Activated T-helper 1 cell treated with Interleukin-2 at 50 U/mL for 16 hours (primary cell): ENCODE measurements at places on chromosomes 16 and 17.

DNA sequence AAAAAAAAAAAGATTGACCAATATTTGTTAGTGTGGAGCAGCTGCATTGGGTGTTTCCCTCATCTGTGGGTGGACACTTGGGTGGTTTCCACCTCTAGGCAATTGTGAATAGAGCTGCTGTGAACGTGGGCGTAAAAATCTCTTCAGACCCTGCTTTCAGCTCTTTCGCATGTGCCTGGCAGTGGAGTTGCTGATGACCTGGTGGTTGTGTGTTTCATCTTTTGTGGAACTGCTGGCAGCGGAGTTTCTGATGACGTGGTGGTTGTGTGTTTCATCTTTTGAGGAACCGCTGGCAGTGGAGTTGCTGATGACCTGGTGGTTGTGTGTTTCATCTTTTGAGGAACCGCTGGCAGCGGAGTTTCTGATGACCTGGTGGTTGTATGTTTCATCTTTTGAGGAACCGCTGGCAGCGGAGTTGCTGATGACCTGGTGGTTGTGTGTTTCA lies 21.4 kb downstream of the ZC3H18 start:
- DNase-seq, result no peak

DNA sequence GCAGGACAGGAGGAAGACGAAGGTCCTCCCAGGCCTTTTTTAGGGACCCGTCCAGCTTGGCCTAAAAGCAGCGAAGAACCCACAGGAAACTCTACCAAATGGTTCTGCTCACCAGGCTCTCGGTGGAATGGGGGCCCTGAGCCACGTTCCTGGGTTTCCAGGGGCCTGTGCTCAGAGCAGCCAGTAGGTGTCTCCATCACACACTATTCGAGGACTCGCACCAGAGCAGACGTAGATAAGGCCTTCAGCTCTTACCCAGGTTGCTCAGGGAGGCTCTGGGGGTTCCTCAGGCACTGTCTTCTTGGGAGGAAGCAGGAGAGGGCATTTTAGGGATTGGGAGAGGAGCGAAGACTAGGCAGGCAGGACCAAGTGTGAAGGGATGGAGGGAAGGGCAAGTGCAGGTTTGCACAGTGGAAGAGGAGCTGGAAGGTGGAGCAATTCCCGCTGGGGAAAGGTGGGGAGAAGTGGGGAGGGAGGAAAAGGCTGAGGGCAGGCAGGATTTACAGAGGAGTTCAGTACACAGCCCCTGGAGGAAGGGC lies 157.1 kb downstream of the RGS9 start:
- DNase-seq, result peak; percentile 30

DNA sequence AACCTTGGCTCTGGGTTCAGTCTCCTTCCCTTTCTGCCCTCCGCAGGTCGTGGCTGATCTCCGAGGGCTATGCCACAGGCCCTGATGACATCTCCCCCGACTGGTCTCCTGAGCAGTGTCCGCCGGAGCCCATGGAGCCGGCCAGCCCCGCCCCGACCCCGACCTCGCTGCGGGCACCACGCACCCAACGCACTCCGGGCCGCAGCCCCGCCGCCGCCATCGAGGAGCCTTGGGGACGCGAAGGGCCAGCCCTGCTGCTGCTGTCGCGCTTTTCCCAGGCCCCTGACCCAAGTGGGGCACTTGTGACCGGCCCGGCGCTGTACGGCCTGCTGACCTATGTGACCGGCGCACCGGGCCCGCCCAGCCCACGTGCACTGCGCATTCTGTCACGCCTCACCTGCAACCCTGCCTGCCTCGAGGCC lies 5.1 kb downstream of the ARMC5 start:
- DNase-seq, result no peak

GRCh38 chr17:31171701-31172100 lies 76.9 kb downstream of the NF1 start:
- no peak for DNase-seq

DNA sequence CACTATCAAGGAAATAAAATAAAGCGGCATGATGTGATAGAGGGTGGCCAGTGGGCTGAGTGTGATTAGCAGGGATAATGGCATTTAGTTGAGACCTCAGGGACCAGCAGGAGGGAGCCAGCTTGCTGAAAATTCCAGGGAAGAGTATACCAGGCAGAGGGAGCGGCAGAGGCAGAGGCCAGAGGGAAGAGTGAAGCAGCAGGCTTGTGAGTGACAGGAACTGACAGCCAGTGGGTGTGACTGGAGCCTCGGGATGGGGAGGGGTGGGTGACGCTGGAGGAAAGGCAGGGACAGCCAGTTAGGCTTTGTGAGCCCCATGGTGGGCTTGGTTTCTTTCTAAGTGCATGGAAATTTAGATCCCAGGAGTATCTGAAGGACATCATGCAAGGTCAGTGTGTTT lies 209.7 kb upstream of the CACNG3 start:
- DNase-seq, result no peak

DNA sequence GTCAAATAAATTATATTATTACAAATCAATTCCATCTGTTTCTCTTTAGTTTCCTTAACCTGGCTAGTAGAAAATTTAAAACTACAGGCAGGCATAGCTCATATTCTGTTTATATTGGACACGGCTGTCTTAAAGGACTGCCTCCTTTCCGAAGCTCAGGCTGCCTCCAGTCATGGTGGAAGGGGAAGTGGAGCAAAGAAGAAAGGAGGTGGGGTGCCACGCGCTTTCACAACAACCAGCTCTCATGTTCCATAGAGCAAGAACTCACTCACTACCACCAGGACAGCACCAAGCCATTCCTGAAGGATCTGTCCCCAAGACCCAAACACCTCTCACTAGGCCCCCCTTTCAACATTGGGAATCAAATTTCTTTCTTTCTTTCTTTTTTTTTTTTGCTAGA lies 149.3 kb upstream of the KCNJ18 start:
- DNase-seq, result no peak

- DNase-seq, result no peak
Measured at GRCh38 chr17:11511696-11512095, 86.6 kb upstream of the DNAH9 start.

DNA sequence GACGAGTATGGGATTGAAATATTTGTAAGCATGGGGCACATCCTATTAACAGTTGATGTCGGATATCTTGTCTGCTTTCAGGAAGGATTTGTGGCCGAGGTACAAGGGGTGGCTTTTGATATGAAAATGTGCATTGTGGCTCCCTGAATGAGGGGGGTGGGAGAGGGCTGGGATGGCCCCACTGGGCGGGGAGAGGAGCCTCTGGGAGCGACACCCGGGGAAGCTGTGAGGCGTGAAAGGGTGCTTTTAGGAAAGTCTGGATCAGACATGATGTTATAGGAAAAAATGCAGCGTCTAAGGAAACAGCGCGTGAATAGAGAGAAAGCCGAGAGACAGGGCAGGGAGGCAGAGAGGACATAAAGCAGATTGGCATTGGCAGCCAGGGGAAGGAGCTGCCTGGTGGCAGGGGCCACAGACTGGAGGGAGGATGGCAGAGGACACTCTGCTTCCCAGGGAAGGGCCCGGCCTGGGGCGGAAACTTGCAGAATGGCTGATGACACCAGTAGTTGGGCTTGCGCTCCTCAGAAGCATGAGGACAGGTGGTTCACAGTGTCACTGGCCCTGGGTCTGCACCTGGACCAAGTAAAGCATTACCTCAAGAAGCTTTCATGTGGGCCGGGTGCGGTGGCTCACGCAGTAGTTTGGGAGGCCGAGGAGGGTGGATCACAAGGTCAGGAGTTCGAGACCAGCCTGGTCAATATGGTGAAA lies 95.7 kb downstream of the NTN1 start:
- no peak for DNase-seq

DNA sequence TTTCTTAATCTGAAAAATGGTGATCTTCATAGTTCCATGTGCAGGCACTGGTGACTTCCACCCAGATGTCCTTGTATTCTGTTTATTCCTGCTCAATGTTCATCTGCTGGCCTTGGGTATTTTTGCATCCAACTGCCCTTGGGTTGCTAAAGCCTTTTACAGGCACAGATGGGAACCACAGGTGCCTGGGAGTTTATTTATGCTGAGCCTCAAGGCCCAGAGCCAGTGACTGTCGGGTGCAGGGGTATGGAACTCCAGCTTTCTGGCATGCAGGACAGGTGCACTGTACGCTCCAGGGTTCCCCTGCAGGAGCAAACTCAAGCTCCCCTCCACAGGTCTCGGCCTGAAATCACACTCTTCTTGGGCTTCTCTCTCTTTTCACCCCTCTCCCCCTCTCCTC lies 22.3 kb downstream of the DYNLRB2 start:
- DNase-seq, result no peak

- no peak for DNase-seq
Measured at GRCh38 chr16:66278111-66278531, 88.4 kb upstream of the CDH5 start.

DNA sequence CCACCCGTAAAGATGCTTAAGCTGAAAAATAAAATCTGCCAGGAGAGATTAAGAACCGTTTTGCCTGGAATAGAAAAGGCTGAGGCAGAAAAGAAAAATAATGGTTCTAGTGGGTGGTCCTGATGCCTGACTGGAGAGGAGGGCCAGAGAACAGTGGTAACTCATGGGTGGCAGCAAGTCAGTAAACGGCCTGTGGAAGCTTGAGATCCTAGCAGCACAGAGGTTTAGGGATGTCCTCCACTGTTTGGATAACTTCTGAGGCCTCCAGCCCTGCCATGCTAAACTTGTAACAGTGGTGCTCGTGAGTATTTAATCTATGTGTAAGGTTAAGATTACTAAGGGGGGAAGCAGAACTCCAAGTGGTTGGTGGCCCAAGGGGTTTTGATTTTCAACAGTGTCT lies 21.2 kb upstream of the PHAF1 start:
- DNase-seq, result no peak

DNA sequence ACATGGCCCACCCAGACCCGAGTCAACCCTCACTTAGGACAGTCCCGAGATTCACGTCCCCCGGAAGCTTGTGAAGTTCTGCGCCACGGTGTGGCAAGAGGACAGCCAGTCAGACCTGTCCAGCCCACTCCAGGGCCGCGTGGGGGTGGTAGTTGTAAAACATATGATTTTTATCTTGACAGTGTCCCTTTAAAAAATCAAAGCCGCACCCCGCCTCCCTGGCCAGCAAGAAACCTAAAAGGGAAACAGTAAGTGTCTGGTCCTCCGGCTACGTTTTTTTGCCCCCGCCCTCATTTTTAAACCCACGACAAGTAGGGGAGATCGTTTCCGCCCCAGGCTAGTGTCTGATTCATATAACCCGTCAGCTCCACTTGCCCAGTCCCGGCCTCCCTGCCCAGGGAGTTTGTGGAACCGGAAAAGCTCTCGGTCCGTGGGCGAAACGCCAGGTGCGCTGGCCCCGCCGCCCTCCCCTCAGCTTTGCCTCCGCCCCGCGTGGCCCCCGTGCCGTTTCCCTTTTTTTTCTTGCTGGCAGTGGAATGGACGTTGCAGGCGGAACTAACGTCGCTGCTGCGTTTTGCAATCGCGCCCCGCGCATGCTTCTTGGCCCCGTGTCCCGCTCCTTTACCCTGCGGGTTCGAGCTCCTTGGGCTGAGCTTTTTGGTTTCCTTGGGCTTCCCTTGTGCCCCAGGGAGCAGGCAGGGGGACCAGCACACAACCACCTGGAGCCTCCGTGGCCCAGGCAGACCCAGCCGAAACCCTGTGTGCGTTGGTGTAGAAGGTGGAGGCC lies 13.3 kb upstream of the NUDT16L1 start:
- no peak for DNase-seq

GRCh38 chr17:30554839-30555751 lies 77.9 kb downstream of the GOSR1 start:
- DNase-seq, result no peak

DNA sequence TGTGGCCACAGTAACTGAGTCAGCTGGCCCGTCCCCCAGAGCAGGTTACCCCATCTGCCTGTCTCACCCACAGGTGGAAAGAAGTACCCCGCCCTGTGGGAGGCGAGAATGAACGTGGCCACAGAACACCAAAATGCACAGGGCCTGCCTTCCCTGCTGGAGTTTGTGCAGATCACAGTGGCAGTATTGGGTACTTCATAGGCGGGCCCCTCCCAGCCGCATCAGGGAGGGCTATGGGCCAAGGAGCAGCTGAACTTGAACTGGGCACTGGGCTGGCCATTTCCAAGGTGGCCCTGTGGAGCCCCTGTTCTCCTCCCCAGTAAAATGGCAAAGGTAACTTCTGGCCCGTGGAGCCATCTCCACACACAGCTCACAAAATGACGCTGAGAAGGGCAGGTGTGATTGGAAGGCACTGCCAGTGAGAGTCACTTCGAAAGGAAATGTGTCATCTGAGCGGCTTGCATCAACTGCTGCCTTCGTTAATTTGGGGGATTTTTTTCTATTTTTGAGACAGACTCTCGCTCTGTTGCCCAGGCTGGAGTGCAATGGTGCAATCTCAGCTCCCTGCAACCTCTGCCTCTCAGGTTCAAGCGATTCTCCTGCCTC lies 162.9 kb downstream of the ENGASE start:
- DNase-seq, result no peak

GRCh38 chr17:65852911-65853310 lies 291.5 kb upstream of the AXIN2 start:
- DNase-seq, result no peak

GRCh38 chr17:78583091-78583490 lies 5.9 kb upstream of the DNAH17 start:
- no peak for DNase-seq

GRCh38 chr16:53054670-53055485 lies at the start of gene CHD9:
Gene CHD9 (plus strand): TSS chr16:53054991. CDS start chr16:53156090, 101,099 bp downstream.
- peak; percentile 61 for DNase-seq

DNA sequence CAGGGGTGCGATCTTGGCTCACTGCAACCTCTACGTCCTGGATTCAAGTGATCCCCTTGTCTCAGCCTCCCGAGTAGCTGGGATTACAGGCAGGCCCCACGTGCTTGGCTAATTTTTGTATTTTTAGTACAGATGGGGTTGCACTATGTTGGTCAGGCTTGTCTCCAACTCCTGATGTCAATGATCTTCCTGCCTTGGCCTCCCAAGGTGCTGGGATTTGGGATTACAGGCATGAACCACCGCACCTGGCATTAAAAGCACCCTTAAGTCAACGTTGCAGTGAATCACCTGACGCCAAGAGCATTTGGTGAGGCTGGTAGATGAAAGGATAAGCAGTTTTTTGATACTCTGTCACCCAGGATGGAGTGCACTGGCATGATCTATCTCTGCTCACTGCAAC lies 59.0 kb downstream of the NDE1 start:
- no peak for DNase-seq
